ENCODE measurements at places on chromosomes 16 and 17. TPM values are rescaled to one million over a fixed set of nuclear protein-coding genes. Genes with fewer than 3 reads are reported as not detected.

Gene KRTAP4-5
- total RNA-seq, result not detected

Gene NME3
- total RNA-seq, result 64.4 TPM

Gene CES3
- total RNA-seq, result 3.8 TPM

Gene AOC3
- 0.78 TPM for total RNA-seq

Gene DUXB
- not detected for total RNA-seq

Gene MGAT5B
- total RNA-seq, result 3.7 TPM

Gene MIEF2
- 20.5 TPM for total RNA-seq

Gene ZNF267
- 14.0 TPM for total RNA-seq

Gene MYH13
- total RNA-seq, result not detected

Gene GPR179
- total RNA-seq, result not detected

Gene STAT5B
- total RNA-seq, result 10.4 TPM

Gene ACE
- total RNA-seq, result 2.4 TPM

GRCh38 chr17:44390250-44390870, 911 bp upstream of the ITGA2B start:
- DNase-seq, result no peak

GRCh38 chr17:8137645-8138373, 13.9 kb upstream of the HES7 start:
- DNase-seq, result peak; percentile 31

- peak; percentile 43 for DNase-seq
Observed at GRCh38 chr17:879546-880442, 97.6 kb downstream of the MRM3 start.

- DNase-seq, result no peak
Observed at GRCh38 chr17:58320570-58321323, 7.8 kb downstream of the TSPOAP1 start.

DNA sequence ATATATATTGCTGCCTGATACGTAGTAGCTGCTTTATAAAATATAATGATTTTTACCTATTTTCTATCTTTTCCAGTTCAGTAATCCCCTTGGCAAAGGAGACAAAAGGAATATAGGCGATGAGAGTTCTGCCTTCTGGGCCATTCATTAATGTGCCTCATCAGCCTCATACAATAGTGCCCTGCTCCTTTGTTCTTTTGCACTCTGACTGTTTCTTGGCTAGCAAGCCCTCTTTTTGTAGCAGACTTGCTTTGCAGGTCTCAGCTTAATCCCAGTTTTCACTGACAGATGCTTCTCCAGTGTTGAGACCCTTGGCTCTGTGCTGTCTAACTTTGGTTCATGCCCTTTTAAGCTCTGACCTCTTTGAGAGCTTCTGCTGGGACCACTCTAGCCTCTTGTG, 10.4 kb downstream of the HSD17B2 start:
- DNase-seq, result no peak

GRCh38 chr17:41962111-41962510, 4.5 kb upstream of the CNP start:
- no peak for DNase-seq

DNA sequence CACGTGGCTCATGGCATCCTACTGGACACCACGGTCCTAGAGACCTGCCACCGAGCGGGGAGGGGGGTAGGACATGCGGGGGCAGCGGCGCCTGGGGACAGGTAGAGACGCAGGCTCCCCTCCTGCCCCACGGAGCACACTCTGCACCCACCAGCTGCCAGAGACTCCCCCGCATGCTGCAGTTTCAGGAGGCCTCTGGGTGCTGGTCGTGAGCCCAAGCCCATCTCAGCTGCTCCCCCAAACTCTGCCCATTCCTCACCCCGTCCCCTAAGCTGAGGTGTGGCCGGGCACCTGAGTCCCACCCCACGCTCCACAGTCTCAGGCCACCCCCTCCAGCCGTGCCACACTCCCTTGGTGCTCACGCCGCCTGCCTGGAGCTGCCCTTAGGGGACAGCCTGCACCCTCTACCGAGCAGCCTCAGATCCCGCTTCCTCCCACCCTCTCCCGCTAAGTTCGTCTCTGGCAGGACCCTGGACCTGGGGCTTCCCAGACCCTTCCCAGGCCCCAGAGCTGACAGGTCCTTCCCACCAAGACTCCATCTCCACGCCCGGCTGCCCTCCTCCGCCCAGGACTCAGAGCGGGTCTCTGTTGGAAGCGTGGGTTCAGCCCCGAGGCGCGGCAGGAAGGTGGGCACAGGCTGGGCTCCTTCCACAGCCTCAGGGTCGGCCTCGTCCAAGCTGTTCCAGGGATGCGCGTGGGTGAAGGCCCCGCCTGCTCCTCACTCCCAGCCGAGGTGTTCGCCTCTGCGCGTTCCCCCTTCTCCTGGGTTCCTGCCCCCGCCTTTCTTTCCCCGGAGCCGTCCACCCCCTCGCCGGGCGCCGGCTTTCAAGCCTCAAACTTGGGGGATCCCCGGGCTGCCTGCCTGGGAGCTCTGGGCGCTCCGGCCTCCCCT, 1.3 kb downstream of the RAB40B start:
- DNase-seq, result no peak

DNA sequence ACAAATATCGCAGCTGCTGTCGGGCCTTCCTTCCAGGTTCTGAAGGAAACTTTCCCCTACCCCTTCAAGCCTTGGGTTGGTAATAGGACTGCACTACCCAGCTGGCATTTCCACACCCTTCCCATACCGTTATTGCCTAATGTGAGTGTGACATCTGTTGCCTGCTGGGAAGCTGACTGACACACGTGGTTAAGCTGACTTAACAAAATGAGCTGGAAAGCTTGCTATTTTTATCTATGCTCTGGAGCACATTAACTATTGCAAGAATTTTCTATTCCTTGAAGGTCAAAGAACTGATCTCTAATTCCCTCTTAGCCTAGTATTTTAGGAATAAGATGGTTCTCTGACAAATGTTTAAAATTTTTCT, 79.5 kb downstream of the PMP22 start:
- peak; percentile 9 for DNase-seq

DNA sequence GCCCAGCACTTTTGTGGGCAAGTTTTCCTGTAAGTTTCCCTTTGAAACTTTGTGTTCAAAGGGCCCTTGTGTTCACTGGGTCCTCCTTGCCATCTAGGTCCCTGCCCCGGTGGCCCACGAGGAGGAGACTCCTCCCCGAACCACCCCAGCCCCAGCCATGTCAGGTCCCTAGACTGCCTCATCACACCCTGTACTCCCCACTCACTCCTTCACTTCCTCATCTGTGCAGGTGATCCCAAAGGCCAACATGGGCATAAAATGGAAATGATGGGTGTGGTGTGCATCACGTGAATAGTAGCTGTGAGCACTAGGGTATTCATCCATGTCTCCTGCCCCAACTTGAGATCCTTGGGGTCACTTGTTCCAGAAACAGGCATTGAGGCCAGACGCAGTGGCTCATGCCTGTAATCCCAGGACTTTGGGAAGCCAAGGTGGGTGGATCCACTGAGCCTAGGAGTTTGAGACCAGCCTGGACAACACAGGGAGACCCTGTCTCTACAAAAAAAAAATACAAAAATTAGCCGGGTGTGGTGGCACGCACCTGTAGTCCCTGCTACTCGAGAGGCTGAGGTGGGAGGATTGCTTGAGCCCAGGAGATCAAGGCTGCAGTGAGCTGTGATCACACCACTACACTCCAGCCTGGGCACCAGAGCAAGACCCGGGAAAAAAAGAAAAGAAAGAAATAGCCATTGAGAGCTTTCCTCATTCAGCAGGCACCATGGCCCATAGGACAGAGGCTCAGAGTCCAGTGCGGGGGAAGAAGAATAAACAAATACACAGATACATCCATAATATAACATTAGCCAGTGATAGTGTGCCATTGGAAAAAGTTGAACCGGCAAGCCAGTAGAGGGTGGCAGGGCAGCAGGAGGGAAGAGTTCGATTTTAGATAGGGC, 74.5 kb downstream of the KATNIP start:
- DNase-seq, result no peak

- DNase-seq, result no peak
Observed at GRCh38 chr17:4150096-4150495, 7.1 kb downstream of the CYB5D2 start.

DNA sequence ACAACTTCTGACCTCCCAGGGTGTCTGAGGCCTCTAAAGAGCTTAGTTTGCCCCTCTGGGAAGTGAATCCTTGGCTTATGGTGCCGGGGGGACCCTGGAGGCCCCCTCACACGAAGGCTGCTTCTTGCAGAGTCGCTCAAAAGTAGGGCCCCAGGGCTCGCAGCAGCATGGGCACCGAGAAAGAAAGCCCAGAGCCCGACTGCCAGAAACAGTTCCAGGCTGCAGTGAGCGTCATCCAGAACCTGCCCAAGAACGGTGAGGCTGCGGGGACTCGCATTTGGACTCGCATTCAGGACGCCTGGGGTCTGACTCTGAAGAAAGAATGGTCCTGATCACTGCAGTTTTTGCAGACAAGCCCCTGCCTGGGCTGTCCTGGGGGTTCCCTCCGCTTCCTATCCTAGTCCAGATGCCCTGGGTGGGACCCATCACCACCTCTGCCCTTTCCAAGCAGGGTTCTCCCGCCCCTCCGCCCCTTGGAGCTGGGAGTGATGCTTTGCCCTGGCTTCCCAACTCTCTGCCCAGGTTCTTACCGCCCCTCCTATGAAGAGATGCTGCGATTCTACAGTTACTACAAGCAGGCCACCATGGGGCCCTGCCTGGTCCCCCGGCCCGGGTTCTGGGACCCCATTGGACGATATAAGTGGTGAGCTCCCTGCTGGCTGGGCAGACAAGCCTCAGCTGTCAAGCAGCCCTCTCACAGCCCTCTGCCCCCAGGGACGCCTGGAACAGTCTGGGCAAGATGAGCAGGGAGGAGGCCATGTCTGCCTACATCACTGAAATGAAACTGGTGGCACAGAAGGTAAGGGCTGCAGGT, 698 bp downstream of the ACBD4 start:
- DNase-seq, result no peak

- DNase-seq, result no peak
Observed at GRCh38 chr17:5260542-5260941, 21.5 kb upstream of the RABEP1 start.

All from G401 (cell line).